ENCODE measurements at places on chromosomes 1 and 21.

GRCh38 chr1:21716169-21716568 is 47.0 kb upstream of the RAP1GAP start:
- no peak overlapping the region for H3K4me3 ChIP-seq
- H3K36me3 ChIP-seq: peaks cover 41% of the 10 kb centered on the region
- DNase-seq: no peak
- no peak overlapping the region for H3K27ac ChIP-seq
- H3K27me3 ChIP-seq: no peaks in the 10 kb centered on the region

DNA sequence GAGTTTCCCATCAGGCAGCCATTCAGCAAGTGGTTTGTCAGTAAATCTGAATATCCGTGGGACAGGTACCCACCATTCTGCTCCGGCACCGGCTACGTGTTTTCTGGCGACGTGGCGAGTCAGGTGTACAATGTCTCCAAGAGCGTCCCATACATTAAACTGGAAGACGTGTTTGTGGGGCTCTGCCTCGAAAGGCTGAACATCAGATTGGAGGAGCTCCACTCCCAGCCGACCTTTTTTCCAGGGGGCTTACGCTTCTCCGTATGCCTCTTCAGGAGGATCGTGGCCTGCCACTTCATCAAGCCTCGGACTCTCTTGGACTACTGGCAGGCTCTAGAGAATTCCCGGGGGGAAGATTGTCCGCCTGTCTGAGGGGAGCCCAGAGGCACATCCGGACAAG is 48.4 kb downstream of the B3GALT5 start:
- no peak for DNase-seq
- H3K27ac ChIP-seq: peak overlapping the region; percentile 18
- H3K36me3 ChIP-seq: no peaks in the 10 kb centered on the region
- H3K4me3 ChIP-seq: no peak overlapping the region

- H3K36me3 ChIP-seq: peaks cover 19% of the 10 kb centered on the region
- DNase-seq: no peak
- no peaks in the 10 kb centered on the region for H3K27me3 ChIP-seq
- no peaks in the 10 kb centered on the region for H3K4me1 ChIP-seq
Measured at GRCh38 chr1:168195199-168196135, 16.7 kb downstream of the TIPRL start.

- H3K27me3 ChIP-seq: no peaks in the 10 kb centered on the region
- H3K4me3 ChIP-seq: no peak overlapping the region
- H3K27ac ChIP-seq: no peak overlapping the region
- DNase-seq: peak; percentile 40
- H3K36me3 ChIP-seq: no peaks in the 10 kb centered on the region
Measured at GRCh38 chr1:172288581-172288980, 131.9 kb upstream of the C1orf105 start.

DNA sequence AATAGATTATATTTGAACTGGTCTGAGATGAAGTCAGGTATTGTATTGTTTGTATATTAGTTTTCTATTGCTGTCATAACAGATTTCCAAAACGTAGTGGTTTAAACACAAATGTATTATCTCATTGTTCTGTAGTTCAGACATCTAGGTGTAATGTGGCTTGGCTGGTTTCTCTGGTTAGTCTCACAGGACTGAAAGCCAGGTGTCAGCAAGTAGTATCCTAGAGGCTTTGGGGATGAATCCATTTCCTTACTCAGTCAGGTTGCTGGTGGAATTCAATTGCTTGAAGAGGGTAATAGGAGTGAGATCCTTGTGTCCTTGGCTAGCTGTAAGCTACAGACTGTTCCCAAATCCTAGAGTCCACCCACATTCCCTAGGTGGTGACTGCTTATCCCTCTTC is 675.8 kb downstream of the NCAM2 start:
- no peak overlapping the region for H3K4me3 ChIP-seq
- no peak overlapping the region for H3K27ac ChIP-seq
- H3K36me3 ChIP-seq: no peaks in the 10 kb centered on the region
- no peaks in the 10 kb centered on the region for H3K4me1 ChIP-seq
- DNase-seq: no peak

DNA sequence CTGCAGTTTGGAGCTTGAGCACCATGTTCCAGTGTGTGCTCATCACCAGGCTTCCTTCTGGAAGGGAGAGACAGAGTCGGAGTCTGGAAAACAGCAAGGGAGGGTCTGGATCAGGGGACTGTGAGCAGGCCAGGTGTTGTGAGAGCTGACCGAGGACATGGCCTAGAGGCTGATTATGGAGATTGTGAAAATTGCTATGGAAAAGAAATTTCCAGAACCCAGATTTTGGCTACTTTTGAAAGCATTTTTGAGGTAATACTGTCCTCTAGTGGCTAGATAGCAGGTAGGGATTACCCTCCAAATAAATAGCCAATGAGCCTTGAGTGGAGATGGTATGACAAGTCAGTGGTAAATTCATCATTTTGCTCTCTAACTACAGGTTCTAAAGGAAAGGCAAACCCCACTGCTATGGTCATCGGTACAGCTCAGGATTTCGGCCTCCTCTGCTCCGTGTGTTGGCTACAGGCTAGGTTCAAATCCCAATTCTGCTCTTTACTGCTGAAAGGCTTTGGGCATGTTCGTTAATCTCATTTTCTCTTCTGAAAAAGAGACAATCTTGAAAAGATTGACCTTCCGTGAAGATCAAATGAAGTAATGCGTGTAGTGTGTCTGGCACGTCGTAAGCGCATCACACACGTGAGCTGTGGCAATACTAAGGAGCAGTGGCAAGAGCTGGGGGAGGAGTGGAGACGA is 1.0 kb upstream of the HAO2 start:
- no peak overlapping the region for H3K27ac ChIP-seq
- H3K4me1 ChIP-seq: peaks cover 2% of the 10 kb centered on the region
- no peaks in the 10 kb centered on the region for H3K27me3 ChIP-seq
- H3K36me3 ChIP-seq: no peaks in the 10 kb centered on the region
- DNase-seq: peak; percentile 75

- H3K4me1 ChIP-seq: no peaks in the 10 kb centered on the region
- peak; percentile 30 for DNase-seq
- H3K36me3 ChIP-seq: no peaks in the 10 kb centered on the region
- H3K4me3 ChIP-seq: no peak overlapping the region
- H3K27ac ChIP-seq: peak overlapping the region; percentile 35
Measured at GRCh38 chr1:79188337-79188736, 181.8 kb upstream of the ADGRL4 start.

DNA sequence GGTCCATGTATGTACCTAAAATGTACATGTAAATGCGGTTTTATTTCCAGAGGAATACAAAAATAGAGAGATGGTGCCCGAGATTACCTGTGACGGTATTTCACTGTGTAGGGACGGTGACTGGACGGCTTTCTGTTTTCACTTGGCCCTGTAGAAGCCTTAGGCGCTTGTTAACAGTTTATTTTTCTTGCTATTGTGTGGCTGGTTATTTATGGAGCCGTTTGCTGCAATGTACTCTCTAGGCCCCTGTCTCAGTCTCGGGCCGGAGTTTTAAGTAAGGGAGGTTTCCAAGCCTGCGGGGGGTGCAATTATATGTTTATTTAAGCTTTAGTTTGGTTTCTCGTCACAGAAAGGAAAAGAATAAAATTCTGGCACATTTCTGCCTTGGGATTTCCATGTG is 413 bp downstream of the EFCAB7 start:
- H3K36me3 ChIP-seq: no peaks in the 10 kb centered on the region
- DNase-seq: peak; percentile 42
- peak overlapping the region; percentile 58 for H3K4me3 ChIP-seq
- no peaks in the 10 kb centered on the region for H3K27me3 ChIP-seq

- no peaks in the 10 kb centered on the region for H3K4me1 ChIP-seq
- no peaks in the 10 kb centered on the region for H3K36me3 ChIP-seq
- H3K27me3 ChIP-seq: no peaks in the 10 kb centered on the region
- no peak for DNase-seq
- H3K27ac ChIP-seq: no peak overlapping the region
- H3K4me3 ChIP-seq: no peak overlapping the region
Measured at GRCh38 chr1:29607236-29607635, 370.9 kb downstream of the PTPRU start.

DNA sequence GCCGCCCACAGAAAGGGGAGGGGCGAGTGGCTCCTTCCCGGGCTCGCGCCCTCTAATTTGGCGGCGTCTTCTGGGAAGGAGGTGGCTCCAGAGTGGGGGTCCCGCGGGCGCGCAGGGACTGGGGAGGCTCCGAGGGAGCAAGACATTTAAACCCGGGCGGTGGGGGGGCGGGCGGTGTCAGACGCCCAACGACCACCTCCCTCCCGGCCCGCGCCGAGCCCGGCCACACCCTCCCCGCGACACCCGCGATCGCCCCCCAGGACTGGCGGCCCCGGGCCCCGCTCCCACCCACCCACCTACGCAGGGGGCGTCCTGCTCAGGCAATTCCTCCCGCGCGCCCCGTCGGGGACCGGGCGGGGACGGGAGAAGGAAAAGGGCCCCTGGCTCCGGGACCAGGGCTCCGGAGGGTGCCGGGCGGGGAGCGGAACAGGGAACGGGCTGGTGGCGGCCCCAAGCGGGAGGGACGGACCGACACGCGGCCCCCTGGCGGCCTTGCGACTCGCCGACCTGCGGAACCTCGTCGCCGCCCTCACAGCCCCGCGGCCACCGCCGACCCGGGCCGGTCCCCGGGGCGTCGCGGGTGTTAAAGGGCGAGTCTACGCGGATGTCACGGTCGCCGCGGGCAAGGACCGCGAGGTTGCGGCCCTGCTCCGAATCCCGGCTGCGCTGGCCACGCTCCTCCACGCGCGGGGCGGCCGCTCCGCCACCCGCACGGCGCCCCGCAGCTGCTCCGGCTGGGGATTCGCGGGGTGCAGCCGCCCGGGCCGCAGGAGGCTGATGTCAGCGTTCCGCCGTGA is 94.0 kb upstream of the FMN2 start:
- no peak overlapping the region for H3K4me3 ChIP-seq
- peaks cover 23% of the 10 kb centered on the region for H3K27me3 ChIP-seq
- H3K36me3 ChIP-seq: no peaks in the 10 kb centered on the region
- no peak overlapping the region for H3K27ac ChIP-seq
- DNase-seq: peak; percentile 4

GRCh38 chr1:171674431-171675405 is 22.2 kb upstream of the MYOC start:
- no peaks in the 10 kb centered on the region for H3K27me3 ChIP-seq
- peak overlapping the region; percentile 70 for H3K27ac ChIP-seq
- DNase-seq: peak; percentile 82
- H3K4me3 ChIP-seq: no peak overlapping the region
- H3K36me3 ChIP-seq: no peaks in the 10 kb centered on the region
- no peaks in the 10 kb centered on the region for H3K4me1 ChIP-seq

DNA sequence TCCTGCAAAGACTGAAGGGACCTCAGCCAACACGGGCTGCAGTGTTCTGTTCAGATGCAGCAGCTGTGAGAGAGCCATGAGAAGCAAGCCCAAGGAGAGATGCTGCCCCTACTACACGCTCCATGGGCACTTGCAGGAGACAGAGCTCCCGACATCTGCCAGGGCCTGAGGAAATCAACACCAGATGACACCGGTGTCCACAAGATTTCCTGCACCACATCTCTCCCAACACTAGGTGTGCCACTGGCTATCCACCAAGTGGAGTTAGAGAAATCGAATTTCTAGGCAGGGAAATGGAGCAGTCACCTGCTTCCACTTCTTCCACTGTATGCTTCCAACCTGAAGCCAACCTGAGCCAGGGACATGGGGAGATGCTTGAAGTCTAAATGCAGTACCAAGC is 445.3 kb downstream of the RWDD3 start:
- no peak overlapping the region for H3K27ac ChIP-seq
- DNase-seq: no peak
- H3K4me1 ChIP-seq: no peaks in the 10 kb centered on the region
- H3K4me3 ChIP-seq: no peak overlapping the region

DNA sequence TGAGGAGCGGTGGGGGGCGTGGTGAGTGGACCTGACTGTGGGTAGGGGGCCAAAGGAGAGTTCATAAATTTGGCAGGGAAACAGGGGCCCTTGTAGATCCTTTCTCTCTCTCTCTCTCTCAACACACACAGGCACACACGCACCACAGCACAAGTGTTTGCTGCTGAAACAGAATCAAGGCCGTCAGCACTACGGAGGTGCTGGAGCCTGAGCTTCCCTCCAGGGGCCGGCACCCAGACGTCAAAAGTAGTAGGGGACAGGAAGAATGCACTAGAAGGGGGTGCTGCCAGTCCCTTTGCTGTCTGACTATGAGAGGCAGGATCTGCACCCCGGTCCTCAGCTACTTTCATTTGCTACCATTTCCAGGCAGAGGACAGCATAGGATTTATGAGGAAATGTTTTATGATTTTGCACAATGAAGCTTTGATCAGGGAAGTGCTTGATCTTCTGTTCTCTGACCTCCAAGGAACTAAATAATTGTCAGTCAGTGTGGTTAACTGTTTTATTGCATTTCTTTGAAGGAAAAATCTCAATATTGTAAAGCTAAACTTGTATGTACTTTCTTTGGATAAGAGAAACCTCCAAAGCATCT is 74.3 kb upstream of the FAM3B start:
- DNase-seq: no peak
- H3K4me3 ChIP-seq: no peak overlapping the region
- no peaks in the 10 kb centered on the region for H3K27me3 ChIP-seq
- H3K36me3 ChIP-seq: peaks cover 14% of the 10 kb centered on the region
- peaks cover 4% of the 10 kb centered on the region for H3K4me1 ChIP-seq
- H3K27ac ChIP-seq: no peak overlapping the region

DNA sequence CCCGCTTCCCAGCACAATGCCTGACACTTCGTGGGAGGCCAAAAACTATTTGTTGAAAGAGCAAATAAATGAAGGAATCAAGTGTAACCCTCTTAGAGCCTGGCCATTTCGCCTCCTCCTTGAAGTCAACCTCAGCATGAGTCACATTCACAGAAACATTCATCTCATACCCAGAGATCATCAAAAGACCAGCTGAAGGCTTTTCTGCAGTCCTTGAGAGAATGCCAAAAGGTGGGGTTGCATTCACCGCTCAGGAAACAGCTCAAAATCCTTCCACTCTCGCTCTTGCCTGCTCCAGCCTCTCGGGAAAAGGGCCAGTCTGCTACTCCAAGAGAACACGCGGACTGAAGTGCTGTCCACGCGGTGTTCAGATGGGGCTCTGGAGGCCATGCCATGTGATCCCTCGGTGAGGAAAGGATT is 90.0 kb downstream of the VWA5B1 start:
- no peaks in the 10 kb centered on the region for H3K36me3 ChIP-seq
- no peak overlapping the region for H3K27ac ChIP-seq
- no peak for DNase-seq
- H3K4me1 ChIP-seq: no peaks in the 10 kb centered on the region

GRCh38 chr21:26117324-26117971 is 53.1 kb downstream of the APP start:
- H3K4me1 ChIP-seq: peaks cover 4% of the 10 kb centered on the region
- H3K27ac ChIP-seq: no peak overlapping the region
- no peak overlapping the region for H3K4me3 ChIP-seq
- no peaks in the 10 kb centered on the region for H3K27me3 ChIP-seq

DNA sequence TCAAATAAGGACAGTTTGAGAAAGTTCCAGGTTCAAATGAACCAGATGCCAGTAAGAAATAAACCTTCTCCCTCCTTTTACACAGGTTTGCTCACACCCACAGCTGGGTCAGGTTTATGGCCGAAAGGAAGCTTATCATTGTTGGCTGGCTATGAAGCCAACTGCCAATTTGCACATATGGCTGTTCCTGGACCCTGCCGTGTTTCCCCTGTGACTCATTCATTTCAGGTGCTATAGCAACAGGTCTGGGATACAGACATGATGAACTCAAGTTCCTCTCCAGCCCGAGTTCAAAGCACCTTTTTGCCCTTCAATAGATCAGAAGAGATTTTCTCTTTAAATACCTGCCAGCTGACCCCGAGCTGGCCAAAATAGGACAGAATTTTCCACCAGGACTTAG is 134.4 kb upstream of the SMYD2 start:
- no peak for DNase-seq
- H3K4me1 ChIP-seq: no peaks in the 10 kb centered on the region
- no peak overlapping the region for H3K27ac ChIP-seq
- no peaks in the 10 kb centered on the region for H3K27me3 ChIP-seq
- no peak overlapping the region for H3K4me3 ChIP-seq
- H3K36me3 ChIP-seq: no peaks in the 10 kb centered on the region

GRCh38 chr1:213457186-213457585 is 406.1 kb downstream of the RPS6KC1 start:
- H3K27me3 ChIP-seq: no peaks in the 10 kb centered on the region
- H3K4me3 ChIP-seq: no peak overlapping the region
- peak; percentile 73 for DNase-seq
- H3K4me1 ChIP-seq: no peaks in the 10 kb centered on the region
- no peak overlapping the region for H3K27ac ChIP-seq

All from muscle of leg (tissue), 16 donors.